ENCODE measurements at places on chromosomes 7 and 10. TPM values are rescaled to one million over a fixed set of nuclear protein-coding genes. Genes with fewer than 3 reads are reported as not detected.
A peak's percentile ranks its signal among the peaks of the same experiment; 100 is the strongest.

DNA sequence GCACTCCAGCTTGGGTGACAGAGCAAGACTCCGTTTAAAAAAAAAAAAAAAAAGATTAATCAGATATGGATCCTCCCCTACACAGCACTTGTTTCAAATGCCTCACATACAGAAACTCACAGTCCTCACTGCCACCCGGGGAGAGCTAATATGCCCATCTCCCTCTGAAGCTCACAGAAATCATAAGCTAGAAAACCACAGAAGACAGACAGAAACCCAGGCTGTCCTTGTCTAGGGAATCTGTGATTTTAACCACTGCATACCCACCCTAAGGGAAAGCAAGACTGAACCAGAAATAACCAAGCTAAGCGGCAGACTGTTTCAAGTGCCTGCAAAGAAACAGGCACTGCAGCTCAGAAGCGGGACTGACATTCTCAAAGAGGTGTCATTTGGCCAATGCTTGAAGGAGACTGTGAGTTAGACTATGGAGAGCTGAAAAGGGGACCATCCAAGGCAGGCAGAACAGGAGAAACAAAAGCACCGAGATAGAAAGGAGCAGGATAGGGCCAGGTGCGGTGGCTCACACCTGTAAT is 37.6 kb downstream of the SLC37A3 start:
- no peak for DNase-seq

DNA sequence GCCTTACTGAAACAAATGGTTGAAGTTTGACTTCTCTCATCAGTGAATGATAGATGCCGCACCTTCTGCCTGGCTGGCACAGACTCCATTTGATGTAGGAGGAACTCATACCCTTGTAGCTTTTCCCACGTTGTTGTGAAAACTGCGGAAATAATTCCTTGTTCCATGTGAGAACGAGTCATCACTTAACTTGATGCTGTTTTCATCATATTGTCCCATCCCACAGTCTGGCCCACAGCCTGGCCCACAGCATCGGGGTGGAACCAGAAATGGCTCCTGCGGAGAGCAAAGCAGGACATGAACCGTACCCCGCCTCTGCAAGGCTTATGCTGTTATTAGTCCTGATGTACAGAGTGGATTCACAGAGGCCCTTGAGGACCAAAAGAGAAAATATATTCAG is 587.0 kb downstream of the SDK1 start:
- DNase-seq: peak; percentile 74

- DNase-seq: peak; percentile 37
Measured at GRCh38 chr10:84333864-84334451, 5.6 kb downstream of the CCSER2 start.

GSTO2 gene
- 8.9 TPM for total RNA-seq

TMEM273 gene
- total RNA-seq: not detected

TES gene
- total RNA-seq: 315 TPM

GRCh38 chr7:156944876-156945275 is 4.6 kb upstream of the NOM1 start:
- DNase-seq: no peak

DNA sequence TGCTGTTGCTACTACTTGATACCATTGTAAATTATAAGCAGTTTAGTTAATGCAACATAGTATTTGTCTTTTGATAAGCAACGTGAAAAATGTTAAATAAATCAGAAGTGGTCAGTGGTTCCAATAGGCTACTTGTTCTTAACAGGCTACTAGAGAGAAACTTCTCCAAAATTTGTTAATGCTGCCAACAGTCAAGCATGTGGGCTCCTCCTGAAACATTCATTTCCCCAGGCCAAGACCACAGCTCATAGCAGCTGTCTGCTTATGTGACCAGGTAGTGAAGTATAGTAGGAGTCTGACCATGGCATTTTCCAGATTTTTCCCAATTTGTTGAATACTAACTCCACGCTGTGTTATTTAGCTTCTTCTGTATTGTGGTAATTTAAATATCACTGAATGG is 81.0 kb downstream of the CYP51A1 start:
- DNase-seq: no peak

- DNase-seq: no peak
Measured at GRCh38 chr10:7622969-7623368, 43.8 kb downstream of the ITIH5 start.

GRCh38 chr10:76444034-76444800 is 1012.8 kb downstream of the LRMDA start:
- DNase-seq: peak; percentile 64

GRCh38 chr7:92964141-92964540 is 127.8 kb upstream of the CDK6 start:
- DNase-seq: no peak

- DNase-seq: no peak
Measured at GRCh38 chr7:28200598-28200997, 20.0 kb upstream of the JAZF1 start.

GJC3 gene
- not detected for total RNA-seq

GRCh38 chr10:77975086-77975666 is 48.6 kb upstream of the DLG5 start:
- no peak for DNase-seq

- no peak for DNase-seq
Measured at GRCh38 chr10:132383751-132384196, 13.2 kb upstream of the PWWP2B start.

DNA sequence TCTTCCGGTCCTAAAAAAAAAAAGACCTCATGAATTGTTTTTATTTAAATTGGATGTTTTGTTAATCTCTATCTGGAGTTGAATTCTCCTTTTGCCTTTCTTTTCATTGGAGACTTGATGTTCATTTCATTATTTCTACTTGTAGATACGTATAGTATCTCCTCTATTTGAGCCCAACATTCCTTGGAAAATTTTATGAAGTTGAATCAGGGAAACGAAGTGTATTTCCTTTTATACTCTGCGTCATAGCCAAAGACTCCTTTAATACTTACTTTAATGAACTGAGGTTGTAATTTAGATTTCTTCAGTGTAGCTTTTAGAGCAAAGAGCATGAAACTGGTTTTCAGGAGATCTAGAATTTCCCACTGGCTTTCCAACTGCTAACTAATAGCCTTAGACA is 132.4 kb downstream of the KIAA1217 start:
- no peak for DNase-seq

- DNase-seq: no peak
Measured at GRCh38 chr7:123993996-123994395, 38.9 kb downstream of the TMEM229A start.

GRCh38 chr10:36574207-36574606 is 551.2 kb upstream of the ANKRD30A start:
- peak; percentile 11 for DNase-seq

DEPP1 gene
- 11.3 TPM for total RNA-seq

MTURN gene
- total RNA-seq: 19.4 TPM

GRCh38 chr7:132557489-132558044 is 18.7 kb downstream of the PLXNA4 start:
- peak; percentile 1 for DNase-seq

DNA sequence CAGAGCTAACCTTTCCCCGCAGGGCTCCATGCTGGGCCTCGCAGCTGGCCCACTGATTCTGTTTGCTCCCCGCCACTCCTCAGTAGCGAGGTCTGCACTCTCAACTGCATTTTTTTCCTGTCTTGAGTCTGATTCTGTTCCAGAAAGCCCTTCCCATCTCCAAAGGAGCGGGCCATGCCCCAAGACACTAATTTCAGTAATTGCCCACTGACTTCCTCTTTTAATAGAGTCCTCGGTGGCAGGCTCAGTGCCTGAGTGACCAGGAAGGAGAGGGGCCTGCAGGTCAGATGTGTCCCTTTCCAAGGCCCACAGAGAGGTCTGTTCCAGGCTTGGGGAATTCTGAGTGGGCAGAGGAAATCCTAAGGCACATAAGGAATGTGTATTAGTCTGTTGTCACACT is 77.4 kb downstream of the ADCY1 start:
- no peak for DNase-seq

DNA sequence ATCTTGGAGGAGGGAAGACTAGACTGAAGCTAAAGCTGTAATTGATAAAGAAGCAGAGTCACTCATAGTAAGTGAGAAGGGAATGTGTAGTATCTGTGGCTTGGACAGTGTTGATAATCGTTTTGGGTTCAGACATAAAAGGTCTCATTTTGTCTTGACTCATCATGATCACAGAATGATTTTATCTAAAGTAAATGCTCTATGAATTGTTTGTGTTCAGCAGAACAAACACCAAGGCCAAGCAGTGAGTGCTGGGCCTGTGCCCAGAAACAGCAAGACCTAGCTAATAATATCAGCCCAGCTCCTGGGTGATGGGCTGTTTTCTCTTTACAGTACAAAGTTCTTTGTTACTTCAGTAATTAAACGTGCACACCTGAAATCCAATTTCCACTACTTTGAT is 26.7 kb upstream of the CD36 start:
- peak; percentile 51 for DNase-seq

GRCh38 chr7:57769958-57770357 is 320.0 kb downstream of the ZNF716 start:
- no peak for DNase-seq

DLX5 gene
- total RNA-seq: not detected

DNA sequence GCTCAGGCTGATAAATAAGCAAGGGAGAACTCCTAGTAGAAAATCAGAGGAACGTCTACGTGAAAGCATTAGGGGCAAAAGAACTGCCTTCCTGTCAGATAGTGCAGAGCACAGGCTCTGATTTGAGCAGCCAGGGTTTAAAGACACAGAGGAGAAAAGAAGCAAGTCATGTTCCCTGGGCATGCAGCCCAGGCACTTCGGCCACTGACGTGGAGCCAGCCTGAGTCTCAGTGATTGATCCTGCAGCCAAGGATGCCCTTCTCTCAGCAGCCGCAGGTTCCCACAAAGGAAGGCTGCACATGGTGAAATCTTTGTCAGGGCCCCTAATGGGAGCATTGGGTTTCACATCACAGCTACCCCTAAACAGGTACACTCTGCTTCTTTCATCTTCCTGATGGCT is 161.7 kb upstream of the HPS1 start:
- no peak for DNase-seq

DNA sequence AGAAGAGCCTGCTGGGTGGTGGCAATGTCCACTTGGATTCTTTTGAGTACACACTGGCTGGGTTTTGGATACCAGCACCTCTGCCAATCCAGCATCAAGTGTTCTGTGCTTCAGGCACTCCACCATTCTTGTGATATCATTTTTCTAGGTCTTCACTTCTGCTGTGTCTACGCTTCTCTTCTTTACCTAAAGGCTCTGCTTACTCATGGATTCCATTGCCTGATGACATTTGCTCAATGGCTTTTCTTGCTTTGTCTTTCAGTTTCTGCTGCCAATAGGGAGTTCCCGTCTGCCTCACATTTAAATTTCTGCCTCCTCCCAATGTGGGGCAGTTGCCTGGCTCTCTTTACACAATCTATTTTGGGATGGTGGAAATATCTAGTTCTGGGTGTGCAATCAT is 12.7 kb upstream of the PAPSS2 start:
- no peak for DNase-seq

- no peak for DNase-seq
Measured at GRCh38 chr10:118027397-118027796, 19.3 kb downstream of the RAB11FIP2 start.

DNA sequence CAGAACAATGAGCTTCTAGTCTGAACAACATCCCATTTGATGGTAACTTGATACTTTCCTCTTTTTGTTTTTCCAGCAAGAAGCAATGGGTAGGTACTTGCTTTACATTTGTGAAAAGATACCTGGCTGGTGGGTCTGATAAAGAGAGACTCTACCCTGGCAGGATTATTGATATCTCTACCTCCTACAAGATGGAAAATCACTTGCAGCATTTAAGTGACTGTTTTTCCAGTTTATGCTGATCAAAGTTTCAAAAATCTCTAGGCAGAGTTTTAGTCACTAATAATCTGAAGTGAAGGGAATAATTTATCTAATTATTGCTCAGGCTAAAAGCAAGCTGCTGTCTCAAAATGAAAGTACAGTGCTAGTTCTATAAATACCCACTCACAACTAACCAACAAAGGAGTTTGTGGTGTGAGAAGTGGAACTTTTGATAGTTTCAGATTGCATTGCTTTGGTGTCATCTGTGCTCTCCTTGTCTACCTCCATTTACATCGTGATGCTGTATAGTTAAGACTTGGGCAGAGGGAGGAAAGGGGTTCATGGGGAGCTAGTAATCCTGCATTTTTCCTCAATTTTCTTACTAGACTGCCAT is 86.0 kb upstream of the ANKRD1 start:
- DNase-seq: no peak

DNA sequence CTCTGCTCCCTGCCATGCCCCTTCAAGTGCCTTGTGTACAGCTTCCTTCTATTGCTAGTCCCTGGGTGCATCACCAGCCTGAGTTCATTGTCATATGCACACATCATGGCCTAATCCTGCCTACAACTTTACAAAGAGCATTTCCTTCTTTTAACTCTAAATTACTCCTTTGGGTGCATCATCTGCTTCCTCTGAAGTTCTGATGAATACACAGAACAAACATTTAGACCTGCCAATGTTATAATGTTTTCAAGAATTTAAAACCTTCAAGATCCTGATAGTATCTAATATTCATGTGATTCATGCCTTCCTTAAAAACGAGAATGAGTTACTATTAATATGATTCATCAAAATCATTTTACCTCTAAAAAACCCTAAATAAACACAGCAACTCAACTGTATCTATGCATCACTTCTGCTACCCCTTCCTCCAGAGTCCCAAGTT is 357.1 kb downstream of the MAGI2 start:
- DNase-seq: peak; percentile 32

GRCh38 chr10:28366994-28367393 is 64.1 kb upstream of the MPP7 start:
- DNase-seq: no peak

- no peak for DNase-seq
Measured at GRCh38 chr7:28812616-28813015, 145.5 kb downstream of the TRIL start.

DNA sequence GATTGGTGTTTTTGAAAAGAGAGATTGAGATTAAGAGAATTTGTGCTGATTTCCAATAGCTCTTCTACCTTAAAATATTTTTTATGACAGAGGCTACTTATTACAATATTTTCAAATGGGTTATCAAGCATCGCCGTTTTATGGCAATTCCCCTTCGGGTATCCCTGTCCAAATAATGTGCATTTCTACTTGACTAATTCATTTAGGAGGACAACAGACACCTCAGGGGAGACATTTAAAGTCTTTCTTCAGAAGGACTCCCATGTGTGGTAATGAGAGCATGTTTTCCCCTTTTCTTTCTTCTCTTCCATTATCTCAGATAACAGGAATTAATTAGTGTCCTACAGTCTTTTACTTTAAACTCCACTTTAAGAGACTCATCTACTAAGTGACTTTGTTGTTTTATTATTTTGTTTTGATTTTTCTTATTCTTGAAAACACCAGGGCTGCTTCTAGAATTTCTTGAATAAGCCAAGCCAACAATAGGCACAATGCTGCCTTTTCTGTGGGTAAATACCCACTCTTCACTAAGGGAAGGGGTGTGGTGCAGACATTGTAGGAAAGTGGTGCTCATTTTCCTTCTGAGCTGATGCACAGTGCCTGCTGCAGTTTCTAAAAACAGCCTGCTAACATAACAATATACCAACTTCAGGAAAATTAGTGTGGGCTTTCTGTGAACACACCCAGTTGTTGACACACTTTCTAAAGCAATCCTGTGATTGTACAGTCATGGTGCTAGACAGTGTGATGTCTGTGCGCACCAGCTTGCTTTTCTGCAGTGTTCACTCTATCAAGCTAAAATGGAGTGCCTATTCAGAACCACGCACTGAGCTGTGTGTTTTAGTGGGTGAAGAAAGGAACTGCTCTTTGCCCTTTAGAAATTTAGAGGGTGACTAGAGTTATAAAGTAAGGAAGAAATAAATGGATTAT is 597.7 kb downstream of the NRG3 start:
- DNase-seq: no peak

- no peak for DNase-seq
Measured at GRCh38 chr7:155282671-155283070, 15.0 kb upstream of the INSIG1 start.
